Foreskin fibroblast (primary cell): ENCODE measurements at places on chromosomes 13 and 19.

GRCh38 chr19:22945560-22945959 lies 57.4 kb downstream of the ZNF728 start:
- peak; percentile 12 for DNase-seq

DNA sequence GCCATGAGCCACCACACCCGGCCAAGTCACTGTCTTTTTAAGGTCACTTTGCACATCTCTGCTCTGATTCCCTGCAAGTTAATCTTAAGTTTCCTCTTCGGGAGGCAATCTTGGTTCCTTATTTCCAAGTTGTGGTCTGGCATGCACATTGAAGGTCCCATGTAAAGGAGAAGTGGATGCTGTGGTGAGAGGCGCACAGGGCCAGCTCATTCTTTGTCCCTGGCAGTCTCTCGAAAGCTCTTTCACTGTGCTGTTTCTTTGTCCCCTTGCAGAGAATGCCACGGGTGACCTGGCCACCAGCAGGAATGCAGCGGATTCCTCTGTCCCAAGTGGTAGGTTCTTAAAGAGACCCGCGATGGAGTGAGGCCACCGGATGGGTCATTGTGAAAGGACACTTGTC lies 16.4 kb upstream of the C19orf33 start:
- DNase-seq = no peak

DNA sequence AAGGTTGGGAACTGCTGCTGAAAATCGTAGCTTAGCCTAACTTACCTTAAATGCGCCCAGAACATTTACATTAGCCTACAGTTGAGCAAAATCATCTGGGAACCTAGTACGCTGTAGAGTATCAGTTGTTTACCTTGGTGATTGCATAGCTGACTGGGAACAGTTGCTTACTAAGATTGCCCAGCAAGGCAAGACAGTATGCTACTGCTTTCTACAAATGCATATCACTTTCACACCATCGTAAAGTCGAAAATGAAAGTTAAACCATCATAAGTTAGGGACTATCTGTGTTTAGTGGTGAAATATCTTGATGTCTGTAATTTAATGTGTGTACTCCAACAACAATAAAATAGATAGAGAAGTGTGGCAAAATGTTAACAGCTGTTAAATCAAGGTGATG lies 1670.6 kb upstream of the PCDH20 start:
- DNase-seq = no peak

DNA sequence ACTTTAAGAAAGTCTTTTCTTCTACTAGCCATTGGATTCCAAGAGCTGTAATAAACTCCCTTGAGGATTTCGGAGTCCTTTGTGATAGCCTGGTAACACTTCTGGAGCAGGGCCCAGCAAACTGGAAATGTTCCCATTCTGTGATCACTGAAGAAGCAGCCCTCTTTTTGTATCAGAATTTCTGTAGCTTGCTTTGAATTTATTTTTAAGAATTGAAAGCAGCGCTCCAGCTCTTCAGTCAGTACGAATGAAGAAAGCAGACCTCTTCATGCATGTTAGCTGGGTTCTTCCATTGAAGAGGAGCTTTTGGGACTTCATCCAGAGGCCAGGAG lies 141.5 kb downstream of the AKAP11 start:
- DNase-seq = no peak

DNA sequence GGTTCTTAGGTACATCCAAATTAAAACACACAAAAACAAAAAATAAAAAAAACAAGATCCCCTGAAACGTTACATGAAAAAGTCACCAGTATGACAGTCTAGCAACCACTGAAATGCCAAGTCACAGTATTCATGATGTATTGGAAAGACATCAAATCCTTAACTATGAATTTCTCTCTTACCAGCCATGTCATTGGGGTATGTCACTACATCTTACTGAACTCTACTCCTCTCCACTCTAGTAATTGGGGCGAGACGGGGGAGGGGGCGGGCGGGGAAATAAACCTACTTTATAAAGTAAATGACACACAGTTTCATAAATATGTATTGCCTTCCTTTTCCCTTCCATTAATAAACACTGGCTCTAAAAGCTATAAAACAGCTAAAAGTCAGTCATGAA lies 65.5 kb downstream of the USP12 start:
- no peak for DNase-seq

DNA sequence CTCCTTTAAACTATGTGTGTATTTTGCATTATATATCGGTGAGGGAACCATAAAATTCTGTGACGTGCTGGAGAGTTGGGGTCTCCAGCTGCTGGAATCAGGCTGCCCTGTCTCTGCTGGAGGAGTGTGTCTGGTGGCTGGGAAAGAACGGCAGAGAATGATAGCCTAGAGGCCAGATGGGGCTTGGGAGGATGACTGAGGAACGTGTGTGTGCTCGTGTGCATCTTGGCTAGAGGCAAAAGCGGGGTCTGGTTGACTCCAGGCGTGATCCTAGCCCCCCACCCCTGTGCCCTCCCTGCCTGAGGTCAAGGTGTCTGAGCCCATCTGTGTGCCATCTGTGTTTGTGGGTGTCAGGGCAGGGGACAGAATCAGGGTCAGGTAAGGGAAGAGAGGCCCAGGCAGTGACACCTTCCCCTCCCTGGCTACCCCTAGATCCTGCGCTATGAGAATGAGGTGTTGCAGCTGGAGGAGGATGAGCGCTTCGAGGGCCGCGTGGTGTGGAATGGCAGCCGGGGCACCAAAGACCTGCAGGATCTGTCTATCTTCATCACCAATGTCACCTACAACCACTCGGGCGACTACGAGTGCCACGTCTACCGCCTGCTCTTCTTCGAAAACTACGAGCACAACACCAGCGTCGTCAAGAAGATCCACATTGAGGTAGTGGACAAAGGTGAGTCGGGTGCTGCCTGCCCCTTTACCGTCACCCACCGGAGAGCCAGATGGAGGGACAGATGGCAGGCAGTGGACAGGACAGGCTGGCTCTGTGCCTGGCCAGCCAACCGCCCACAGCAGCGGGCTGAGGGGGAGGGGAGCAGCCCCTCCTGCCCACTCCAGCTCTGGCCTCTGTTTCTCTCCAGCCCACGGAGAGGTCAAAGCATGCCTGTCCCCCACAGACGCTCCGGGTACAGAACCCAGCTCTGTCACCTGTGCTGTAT lies 3.1 kb downstream of the SCN1B start:
- no peak for DNase-seq

DNA sequence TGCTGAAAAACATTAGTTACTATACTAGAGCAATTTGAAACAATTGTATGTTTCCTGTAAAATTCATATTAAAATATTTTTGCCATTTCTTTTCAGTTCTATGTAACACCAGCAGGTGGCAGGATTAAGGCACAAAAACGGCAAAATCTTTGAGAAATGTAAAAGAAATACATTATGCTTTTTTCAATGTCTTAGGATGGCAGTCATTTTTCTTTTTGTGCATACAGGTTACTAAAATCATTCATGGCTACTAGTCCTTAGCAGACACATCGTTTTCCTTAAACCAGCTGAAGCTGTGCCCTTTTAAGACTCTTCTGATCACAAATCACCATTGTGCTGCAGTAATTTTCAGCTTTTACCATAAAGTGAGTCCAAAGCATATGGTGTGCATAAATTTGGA lies 800.7 kb upstream of the SLITRK5 start:
- peak; percentile 4 for DNase-seq

- DNase-seq = peak; percentile 11
Measured at GRCh38 chr19:32896516-32897214, 27.1 kb upstream of the SLC7A9 start.

GRCh38 chr13:100262404-100262803 lies 173.5 kb downstream of the PCCA start:
- no peak for DNase-seq

- peak; percentile 84 for DNase-seq
Measured at GRCh38 chr13:42996584-42996983, 4.5 kb upstream of the EPSTI1 start.

DNA sequence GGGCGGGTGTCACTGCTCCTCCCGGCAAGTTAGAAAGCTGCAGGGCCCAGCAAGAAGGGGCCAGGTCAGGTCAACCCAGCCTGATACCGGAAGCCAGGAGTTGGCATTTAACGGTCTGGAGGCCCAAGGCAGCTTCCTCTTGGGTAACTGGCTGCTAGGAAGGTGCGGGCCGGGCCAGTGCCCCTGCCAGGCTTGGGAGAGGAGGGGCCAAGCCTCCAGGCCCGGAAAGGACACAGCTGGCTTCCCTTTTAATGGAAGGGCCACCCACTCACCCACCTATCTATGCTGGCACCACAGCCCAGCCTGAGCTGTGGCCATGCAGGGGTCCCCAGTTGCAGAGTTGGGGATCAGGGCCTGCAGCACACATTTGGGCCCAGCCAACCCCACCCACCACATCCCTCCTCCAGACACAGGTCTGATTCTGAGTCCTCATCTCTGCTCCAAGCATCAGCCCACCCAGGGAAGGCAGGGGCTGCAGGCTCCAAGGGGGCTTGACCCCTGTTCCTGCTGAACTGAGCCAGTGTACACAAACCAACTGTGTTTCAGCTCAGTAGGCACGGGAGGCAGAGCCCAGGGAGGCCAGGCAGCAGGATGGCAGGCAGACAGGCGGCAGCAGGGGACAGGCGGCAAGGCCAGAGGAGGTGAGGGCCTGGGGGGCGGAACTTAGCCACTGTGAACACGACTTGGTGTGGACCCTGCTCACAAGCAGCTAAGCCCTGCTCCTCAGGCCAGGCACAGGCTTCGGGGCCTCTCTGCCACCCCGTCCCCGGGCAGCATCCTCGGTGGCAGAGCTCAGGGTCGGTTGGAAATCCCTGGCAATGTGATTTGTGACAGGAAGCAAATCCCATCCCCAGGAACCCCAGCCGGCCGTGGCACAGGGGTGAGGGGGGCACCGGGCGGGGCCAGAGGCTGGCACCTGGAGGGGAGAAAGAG lies 40.8 kb downstream of the ZSWIM4 start:
- DNase-seq = peak; percentile 36

GRCh38 chr13:91647361-91647990 lies 249.1 kb downstream of the GPC5 start:
- no peak for DNase-seq

GRCh38 chr19:23974941-23975340 lies 60.3 kb downstream of the ZNF726 start:
- no peak for DNase-seq

DNA sequence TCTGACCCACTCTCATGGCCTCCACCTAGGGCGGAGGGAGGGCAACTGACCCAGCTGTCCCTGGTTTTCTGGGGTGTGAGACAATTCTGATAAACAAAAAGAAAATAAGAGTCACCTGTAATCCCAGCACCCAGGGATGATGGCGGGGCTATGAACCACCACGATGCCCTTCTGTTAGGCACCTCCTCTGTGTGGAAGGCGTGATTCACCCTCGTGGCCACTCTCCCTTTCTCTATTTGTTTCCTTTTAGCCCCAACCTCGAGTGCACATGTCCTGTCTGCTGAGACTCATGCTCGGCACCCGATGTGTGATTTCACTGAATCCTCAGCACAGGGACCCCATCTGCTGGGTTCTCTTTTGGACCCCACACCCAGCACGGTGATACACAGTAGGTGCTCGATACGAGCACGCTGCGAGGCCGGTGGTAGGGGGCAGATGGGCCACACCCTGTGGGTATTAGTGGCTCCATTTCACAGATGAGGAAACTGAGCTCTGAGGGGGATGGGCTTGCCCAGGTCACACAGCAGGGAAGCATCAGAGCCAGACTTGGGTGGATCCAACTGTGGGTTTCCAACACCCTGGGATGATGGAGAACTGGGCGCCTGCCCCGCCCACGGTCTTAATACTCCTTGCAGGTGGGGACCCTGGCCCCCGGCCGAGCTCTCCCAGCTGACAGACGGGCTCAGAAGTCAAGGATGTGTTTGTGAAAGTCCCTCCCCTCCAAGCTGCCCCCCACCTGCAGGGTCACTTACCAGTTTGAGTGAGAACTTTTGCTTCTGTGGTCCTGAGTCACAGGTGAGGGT lies 24.9 kb downstream of the VRK3 start:
- no peak for DNase-seq

- DNase-seq = no peak
Measured at GRCh38 chr13:57582032-57582431, 49.5 kb upstream of the PCDH17 start.

DNA sequence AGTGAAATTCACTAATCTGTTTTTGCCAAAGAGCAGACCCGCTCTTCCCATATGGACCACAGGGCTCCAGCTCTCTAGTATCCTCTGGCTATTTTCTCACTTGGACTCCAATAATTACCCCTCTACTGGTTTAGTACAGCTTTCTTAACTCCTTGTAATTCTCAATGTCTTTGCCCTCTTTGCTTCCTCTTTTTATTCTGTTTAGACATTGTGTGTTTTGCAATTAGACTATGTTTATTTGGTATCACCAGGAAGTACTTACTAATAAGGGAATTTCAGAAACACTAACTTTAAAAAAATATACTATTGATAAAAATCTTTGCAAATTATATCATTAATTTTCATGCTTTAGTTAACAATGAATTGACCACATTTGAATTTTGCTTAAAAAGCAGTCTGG lies 111.6 kb upstream of the OBI1 start:
- no peak for DNase-seq

GRCh38 chr13:44283600-44283999 lies 90.0 kb upstream of the SERP2 start:
- DNase-seq = no peak

DNA sequence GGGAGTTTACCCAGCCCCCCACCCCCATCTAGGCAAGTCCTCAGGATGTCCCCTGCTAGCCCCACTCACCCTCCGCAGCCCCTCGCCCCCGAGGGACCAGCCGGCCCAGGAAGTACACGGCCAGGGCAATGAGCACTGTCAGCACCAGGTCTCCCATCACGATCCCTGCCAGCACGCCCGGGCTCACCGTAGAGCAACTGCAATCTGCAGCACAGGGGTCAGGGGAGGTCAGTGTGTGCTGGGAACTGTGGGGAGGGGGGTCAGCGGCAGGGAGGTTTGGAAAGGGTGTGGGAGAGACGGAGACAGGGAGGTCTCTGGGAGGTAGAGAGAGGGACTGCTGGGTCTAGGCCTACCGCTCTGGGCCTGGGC lies 734 bp downstream of the TYROBP start:
- DNase-seq = no peak

- DNase-seq = no peak
Measured at GRCh38 chr13:35987572-35988513, 143.3 kb downstream of the DCLK1 start.

DNA sequence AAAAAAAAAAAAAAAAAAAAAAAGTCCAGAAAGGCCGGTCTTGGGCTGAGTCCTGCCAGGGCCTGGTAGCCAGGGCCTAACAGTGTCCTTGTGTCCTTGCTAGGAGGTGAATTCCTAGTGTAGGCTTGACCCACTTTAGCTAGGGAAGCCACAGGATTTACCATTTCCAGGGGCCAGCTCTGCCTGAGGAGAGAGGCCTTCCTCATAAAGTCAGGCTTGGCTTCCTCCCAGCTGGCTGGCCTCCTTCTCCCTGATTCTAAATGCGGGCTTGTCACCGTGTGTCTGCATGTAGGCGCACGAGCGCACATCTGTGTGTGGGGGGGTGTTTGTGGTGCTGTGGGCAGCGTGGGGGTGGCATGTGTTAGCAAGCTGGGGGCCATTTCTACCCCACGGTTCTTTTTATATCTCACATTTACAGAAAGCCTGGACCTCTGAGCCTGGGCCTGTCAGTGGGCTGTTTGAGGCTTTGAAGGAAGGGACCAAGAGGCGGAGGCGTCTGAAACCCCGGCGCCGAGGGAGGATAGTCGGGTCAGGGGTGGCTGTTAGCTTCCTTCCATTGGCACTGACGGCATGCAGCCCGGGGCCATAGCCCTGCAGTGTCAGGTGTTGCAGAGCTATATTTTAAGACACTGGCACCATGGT lies 31.7 kb downstream of the IER2 start:
- DNase-seq = peak; percentile 89

- DNase-seq = no peak
Measured at GRCh38 chr13:50220938-50221337, 205.7 kb downstream of the KCNRG start.
